ENCODE measurements at places on chromosomes 16 and 17. TPM values are rescaled to one million over a fixed set of nuclear protein-coding genes. Genes with fewer than 3 reads are reported as not detected.

ULK2 gene
- total RNA-seq: 17.3 TPM

TMUB2 gene
- 47.9 TPM for total RNA-seq

SAMD14 gene
- total RNA-seq: 0.45 TPM

C16orf86 gene
- total RNA-seq: 3.9 TPM

OTOP3 gene
- total RNA-seq: not detected

TP53TG3B gene
- not detected for total RNA-seq

C17orf50 gene
- total RNA-seq: not detected

AATK gene
- 17.6 TPM for total RNA-seq

RNF222 gene
- not detected for total RNA-seq

DNA sequence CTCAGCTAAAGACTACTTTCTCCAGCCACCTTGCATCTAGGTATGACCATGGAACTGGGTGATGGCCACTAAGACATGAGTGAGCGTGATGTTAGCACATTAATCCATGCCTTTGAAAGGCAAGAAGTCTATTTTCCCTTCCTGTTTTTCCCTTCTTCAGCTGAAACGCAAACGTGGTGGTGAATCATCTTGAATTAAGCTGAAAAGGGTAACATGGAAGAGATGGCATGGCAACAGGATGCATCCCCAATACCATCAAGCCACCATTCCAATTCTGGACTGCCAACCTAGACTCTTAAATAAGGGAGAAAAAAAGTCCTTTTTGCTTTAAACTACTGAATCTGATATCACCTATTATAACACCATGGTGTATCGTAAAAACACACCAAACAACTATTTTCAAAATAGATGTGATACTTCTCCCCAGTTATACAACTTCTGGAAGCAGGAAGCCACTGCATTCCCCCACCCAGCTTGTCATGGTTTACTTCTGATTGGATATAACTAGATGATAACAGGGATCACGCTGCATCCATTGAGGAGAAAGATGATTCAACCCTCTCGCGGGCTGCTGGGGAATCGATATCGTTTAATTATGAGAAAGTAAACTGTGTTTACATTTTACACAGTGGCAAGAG is 368.6 kb downstream of the CDH13 start:
- H3K27ac ChIP-seq: peak overlapping the region; percentile 15
- no peaks in the 10 kb centered on the region for H3K27me3 ChIP-seq
- H3K4me3 ChIP-seq: no peak overlapping the region
- no peaks in the 10 kb centered on the region for H3K4me1 ChIP-seq

DNA sequence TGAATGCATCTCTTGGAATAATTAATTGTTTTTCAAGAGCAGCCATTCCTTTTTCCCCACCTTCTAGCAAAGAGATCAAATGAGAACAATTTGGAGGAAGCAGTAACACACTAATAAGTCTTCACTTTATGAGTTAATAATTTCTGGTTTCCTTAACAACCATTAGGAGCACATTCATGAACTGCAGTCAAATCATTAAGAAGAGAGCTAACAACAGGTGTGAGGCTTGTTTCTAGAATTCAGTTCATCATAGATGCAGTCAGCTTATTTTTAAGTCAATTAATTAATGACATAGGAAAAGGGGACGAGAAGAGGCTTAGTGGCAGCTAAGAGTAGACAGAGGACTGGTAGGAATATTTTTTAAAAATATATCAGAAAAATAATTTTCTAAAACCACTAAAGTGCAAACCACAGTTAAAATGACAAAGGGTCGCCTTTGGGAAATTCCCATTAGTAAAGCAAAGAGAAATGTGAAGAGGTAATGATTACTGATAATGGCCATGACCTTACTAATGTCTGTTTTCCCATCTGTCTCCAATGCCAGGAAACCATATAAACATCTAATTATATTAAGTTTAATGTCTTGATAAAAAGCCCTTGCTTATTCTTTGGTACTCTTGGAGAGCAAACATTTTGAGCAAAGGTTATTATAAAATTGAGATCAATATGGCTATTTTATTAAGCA is 184.2 kb downstream of the KCNJ2 start:
- peaks cover 3% of the 10 kb centered on the region for H3K27me3 ChIP-seq
- H3K4me3 ChIP-seq: no peak overlapping the region
- DNase-seq: no peak
- no peaks in the 10 kb centered on the region for H3K36me3 ChIP-seq

DNA sequence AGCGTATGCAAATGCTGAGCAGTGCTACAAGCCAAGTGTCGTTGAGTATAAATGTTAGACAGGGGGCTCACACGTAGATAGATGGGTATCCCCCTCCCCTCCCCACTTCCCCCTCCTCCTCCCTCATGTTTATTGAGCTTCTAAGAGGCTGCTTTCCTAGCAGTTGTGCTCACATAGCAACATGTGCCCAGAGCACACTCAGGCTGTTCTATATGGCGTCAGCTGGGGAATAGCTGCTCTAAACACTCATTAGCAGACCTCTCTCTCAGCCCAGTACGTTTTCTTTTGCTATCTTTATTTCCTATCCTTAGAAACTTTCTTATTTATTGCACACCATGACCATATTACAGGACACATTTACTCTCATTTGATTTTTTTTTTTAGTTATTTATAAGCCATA is 1.8 kb downstream of the KCNJ2 start:
- H3K27me3 ChIP-seq: no peaks in the 10 kb centered on the region
- no peak overlapping the region for H3K27ac ChIP-seq
- no peak overlapping the region for H3K4me3 ChIP-seq
- H3K4me1 ChIP-seq: no peaks in the 10 kb centered on the region

DNA sequence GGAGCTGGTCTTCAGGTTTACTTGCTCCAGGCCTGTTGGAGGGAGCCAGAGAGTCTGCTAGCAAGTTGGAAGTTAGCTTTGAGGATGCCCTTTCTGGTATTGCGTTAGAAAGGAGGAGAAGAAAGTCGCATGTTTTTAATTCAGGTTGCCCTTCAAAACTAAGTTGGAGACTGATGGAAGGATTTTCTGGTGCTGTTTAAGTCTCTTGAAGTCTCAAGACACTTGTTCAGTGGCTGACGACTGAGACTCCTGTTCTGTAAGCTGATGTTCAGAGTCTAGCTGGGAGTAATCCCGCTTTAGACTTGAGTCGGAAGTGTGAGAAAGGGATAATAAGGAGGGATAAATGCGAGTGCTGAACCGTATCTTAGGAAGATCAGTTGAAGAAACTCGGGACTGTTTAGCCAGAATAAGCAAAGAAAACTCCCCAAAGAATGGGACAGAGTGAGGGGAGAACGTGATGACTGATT is 740 bp downstream of the AATF start:
- H3K4me3 ChIP-seq: peak overlapping the region; percentile 56
- peaks cover 21% of the 10 kb centered on the region for H3K36me3 ChIP-seq
- peaks cover 14% of the 10 kb centered on the region for H3K4me1 ChIP-seq
- H3K27ac ChIP-seq: no peak overlapping the region
- DNase-seq: peak; percentile 27

GRCh38 chr17:9937241-9937761 is 32.2 kb upstream of the RCVRN start:
- no peak overlapping the region for H3K27ac ChIP-seq
- no peaks in the 10 kb centered on the region for H3K27me3 ChIP-seq
- no peaks in the 10 kb centered on the region for H3K4me1 ChIP-seq
- H3K36me3 ChIP-seq: no peaks in the 10 kb centered on the region

DNA sequence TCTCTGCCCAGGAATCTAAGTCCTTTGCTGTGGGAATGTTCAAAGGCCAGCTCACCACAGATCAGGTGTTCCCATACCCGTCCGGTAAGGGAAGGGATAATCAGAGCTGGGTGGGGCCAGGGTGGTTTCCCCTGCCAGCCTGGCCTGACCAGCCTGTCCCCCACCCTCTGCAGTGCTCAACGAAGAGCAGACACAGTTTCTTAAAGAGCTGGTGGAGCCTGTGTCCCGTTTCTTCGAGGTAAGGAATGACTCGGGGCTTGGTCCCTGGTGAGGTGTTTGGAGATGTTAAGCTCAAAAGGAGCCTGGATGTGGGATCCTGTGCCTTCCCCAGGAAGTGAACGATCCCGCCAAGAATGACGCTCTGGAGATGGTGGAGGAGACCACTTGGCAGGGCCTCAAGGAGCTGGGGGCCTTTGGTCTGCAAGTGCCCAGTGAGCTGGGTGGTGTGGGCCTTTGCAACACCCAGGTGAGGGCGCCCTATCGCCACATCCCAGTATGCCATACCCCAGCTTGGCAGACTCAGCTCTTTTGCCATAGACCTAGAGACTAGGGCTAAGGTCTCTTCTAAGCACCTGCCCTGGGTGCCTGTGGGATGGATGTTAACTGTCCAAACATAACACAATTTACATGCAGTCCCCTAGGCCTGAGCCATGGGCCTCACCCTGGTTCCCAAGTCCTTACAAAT is 997 bp downstream of the ACADVL start:
- DNase-seq: peak; percentile 39
- no peaks in the 10 kb centered on the region for H3K27me3 ChIP-seq
- H3K36me3 ChIP-seq: peaks cover 46% of the 10 kb centered on the region
- H3K4me3 ChIP-seq: peak overlapping the region; percentile 90

GRCh38 chr17:66920950-66921349 is 43.6 kb upstream of the CACNG4 start:
- H3K27me3 ChIP-seq: no peaks in the 10 kb centered on the region
- DNase-seq: no peak
- no peaks in the 10 kb centered on the region for H3K4me1 ChIP-seq
- H3K4me3 ChIP-seq: no peak overlapping the region

DNA sequence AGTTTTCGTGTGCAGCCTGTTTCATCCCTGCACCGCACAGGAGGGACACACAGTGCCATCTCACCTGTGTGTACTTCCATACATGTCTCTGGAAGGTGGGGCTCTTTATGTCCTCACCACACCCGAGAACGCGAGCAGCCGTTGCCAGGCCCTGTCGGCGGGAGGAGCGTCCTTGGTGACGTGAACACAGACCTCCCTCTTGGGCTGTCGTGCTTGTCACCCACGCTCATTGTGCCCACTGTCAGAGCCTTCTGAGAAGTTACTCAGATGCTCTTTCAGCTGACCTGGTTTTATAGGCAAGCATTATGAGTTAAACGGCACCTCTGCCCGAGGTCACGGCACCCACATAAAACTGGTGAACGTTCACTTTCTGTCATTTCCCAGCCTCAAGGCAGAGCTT is 40.2 kb downstream of the ZNF750 start:
- no peaks in the 10 kb centered on the region for H3K36me3 ChIP-seq
- H3K4me1 ChIP-seq: no peaks in the 10 kb centered on the region
- H3K4me3 ChIP-seq: no peak overlapping the region
- no peak for DNase-seq

DNA sequence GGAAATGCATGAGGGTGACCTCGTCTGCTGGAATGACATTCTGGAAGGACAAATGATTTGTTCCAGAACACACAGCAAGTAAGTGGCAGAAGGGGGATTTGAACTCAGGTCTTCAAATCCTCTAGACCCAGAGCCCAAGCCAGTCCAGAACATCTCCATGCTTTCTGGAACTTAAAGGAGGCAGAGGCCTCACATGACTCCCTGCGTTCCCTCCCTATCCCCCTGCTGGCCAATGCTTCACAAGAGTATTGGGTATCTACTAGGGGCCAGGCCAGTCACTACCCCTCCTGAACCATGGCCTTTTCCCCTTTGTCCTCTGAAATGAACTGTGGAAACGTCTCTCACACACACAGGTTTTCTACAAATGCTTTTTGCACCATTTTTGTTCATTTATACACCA is 7.6 kb upstream of the BEAN1 start:
- DNase-seq: no peak
- H3K27ac ChIP-seq: no peak overlapping the region
- no peaks in the 10 kb centered on the region for H3K4me1 ChIP-seq
- H3K36me3 ChIP-seq: no peaks in the 10 kb centered on the region
- H3K27me3 ChIP-seq: no peaks in the 10 kb centered on the region

DNA sequence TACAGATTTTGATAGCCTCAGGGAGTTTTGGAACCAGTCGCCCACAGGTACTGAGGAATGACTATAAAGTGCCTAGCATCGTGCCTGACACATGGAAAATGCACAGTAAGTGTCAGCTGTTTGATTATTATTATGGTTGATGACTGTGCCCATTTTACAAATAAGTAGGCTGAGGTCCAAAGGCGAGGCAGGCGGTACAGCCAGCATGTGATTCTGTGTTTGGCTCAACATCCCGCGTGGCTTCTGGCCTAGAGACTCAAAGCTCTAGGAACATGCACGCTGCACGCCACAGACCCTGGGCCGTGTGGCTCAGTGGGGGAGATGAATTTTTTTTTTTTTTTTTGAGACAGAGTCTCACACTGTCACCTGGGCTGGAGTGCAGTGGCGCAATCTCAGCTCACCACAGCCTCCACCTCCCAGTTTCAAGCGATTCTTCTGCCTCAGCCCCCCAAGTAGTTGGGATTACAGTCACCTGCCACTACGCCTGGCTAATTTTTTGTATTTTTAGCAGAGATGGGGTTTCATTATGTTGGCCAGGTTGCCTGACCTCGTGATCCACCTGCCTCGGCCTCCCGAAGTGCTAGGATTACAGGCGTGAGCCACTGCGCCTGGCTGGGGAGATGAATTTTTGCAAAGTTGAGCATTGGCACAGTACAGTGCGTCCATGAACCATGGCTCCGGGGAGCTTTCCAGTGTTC is 57.7 kb downstream of the NKD1 start:
- H3K27me3 ChIP-seq: no peaks in the 10 kb centered on the region
- H3K27ac ChIP-seq: no peak overlapping the region
- H3K4me1 ChIP-seq: no peaks in the 10 kb centered on the region
- no peaks in the 10 kb centered on the region for H3K36me3 ChIP-seq
- DNase-seq: no peak
- no peak overlapping the region for H3K4me3 ChIP-seq

GRCh38 chr17:73684183-73684582 is 39.9 kb upstream of the SDK2 start:
- no peaks in the 10 kb centered on the region for H3K4me1 ChIP-seq
- no peaks in the 10 kb centered on the region for H3K27me3 ChIP-seq
- no peak overlapping the region for H3K27ac ChIP-seq
- no peaks in the 10 kb centered on the region for H3K36me3 ChIP-seq
- no peak overlapping the region for H3K4me3 ChIP-seq
- DNase-seq: no peak

GRCh38 chr17:17172990-17173389 is 33.1 kb downstream of the PLD6 start:
- H3K36me3 ChIP-seq: peaks cover 60% of the 10 kb centered on the region
- DNase-seq: no peak
- no peaks in the 10 kb centered on the region for H3K27me3 ChIP-seq
- no peak overlapping the region for H3K27ac ChIP-seq
- H3K4me3 ChIP-seq: no peak overlapping the region

GRCh38 chr17:7313088-7313889 is 1.9 kb downstream of the GPS2 start:
- H3K27ac ChIP-seq: no peak overlapping the region
- peaks cover 39% of the 10 kb centered on the region for H3K4me1 ChIP-seq
- no peak for DNase-seq
- no peaks in the 10 kb centered on the region for H3K27me3 ChIP-seq
- no peak overlapping the region for H3K4me3 ChIP-seq

GRCh38 chr17:18225642-18226283 is 328 bp downstream of the LLGL1 start:
- H3K36me3 ChIP-seq: no peaks in the 10 kb centered on the region
- no peak overlapping the region for H3K27ac ChIP-seq
- H3K4me3 ChIP-seq: peak overlapping the region; percentile 47
- peaks cover 12% of the 10 kb centered on the region for H3K4me1 ChIP-seq
- no peak for DNase-seq
- no peaks in the 10 kb centered on the region for H3K27me3 ChIP-seq

Data from thyroid gland (tissue), 4 donors.